ENCODE measurements at places on chromosomes 2 and 18.

- no peak for DNase-seq
Measured at GRCh38 chr2:130798472-130799218, 38.1 kb upstream of the ARHGEF4 start.

GRCh38 chr18:45783097-45784075, 42.1 kb upstream of the SIGLEC15 start:
- no peak for DNase-seq

DNA sequence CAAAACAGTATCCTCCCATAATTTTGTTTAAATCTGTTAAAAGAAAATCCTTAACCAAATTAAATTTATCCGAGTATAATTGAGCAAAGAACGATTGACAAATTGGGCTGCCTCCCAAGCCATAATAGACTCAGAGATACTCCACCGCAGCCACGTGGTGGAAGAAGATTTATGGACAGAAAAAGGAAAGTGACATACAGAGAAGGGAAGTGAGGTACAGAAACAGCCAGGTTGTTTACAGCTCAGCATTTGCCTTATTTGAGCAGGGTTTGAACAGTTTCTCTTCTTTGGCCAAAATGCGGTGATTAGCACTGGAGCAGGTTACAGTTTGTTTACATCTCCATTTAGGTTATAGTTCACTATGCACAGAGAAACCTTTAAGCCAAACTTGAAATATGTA, 60.8 kb downstream of the KYNU start:
- DNase-seq = no peak

- DNase-seq = no peak
Measured at GRCh38 chr2:105087273-105087672, 49.4 kb downstream of the MRPS9 start.

DNA sequence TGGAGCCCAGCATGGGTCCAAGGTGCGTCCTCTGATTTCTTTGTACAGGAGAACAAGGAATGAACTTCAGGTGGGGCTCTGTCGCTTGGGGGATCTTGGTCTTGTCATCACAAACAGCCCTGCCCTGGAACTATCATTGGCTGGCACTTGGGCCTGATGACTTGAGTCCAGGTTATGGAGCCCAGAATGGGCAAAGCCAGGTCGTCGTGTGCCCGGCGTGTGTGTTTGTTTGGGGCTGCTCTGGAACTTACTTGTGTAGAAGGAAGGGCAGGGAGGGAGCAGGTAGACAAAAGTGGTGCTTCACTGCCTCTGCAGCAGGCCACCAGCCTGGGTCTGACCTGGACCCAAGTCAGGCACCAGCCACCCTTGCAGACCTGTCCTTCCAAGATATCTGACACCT, 306.3 kb upstream of the HS6ST1 start:
- DNase-seq = no peak

DNA sequence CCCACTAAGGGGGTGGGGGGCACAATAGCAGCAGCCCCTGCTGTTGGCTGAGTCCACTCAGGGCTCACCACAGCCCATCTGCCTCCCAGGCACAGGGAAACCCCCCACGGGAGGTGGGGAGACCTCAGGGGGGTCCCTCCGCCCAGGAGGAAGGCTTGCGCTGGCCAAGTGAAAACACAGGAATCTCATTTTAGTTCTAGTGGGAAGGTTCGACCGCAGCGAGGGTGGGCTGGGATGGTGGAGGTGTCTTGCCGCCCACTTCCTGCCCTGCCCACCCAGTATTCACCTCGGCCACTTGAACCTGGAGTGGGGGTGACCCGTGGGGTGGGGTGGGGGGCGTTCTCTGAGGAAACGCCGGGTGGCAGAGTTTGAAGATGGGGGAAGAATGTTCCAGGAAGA, 6.9 kb upstream of the BOK start:
- DNase-seq = no peak

DNA sequence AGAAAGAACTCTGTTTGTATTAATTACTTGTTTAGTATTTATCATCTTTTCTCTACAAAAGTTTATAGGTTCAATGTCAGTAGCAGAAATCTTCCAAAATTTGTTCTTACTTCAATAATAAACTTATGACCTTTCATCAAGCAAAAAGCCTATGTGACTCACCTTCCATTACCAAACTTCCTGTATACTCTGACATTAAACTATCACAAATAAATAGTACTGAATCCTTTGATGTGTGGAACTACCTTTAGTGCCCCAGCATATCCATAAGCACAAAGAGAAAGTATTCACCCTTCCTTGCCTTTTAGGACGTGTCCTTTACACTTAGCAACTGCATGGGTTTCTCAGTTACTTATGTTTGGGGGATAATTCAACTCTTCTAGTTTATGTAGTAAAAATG, 166.0 kb downstream of the EHBP1 start:
- no peak for DNase-seq

DNA sequence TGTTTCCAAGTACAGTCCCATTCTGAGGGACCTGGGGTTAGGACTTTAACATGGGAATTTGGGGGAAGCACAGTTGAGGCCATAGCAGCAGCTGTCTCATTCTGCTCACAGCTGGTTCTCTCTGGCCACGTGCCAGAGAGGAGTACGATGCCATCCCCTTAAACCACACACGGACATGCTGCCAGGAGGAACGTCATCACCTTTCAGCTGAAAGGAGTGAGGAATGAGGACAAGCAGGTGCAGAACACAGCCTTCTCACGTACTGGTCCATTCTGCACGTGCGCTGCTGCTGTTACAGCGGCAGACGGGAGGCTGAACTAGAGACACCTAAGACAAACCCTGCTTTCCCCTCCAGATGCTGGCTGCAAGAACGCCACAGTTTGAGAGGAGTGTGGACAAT, 33.5 kb downstream of the ODC1 start:
- DNase-seq = no peak

DNA sequence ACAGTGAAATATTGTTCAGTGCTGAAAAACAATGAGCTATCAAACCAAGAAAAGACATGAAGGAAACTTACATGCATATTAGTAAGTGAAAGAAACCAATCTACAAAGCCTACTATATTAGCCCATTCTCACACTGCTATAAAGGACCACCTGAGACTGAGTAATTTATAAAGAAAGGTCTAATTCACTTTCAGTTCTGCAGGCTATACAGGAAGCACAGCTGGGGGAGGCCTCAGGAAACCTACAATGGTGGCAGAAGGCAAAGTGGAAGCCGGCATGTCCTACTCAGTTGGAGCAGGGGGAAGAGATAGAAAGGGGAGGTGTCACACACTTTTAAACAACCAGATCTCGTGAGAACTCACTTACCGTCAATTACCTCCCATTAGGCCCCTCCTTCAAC, 232.1 kb downstream of the TMX3 start:
- DNase-seq = no peak

- DNase-seq = no peak
Measured at GRCh38 chr2:111662039-111662770, 221.8 kb downstream of the ANAPC1 start.

GRCh38 chr2:129812071-129812470, 167.4 kb upstream of the RAB6C start:
- DNase-seq = no peak

GRCh38 chr2:54015798-54016699, 45.3 kb upstream of the PSME4 start:
- no peak for DNase-seq

GRCh38 chr2:194545978-194546377, 1111.0 kb upstream of the SLC39A10 start:
- DNase-seq = no peak

- DNase-seq = no peak
Measured at GRCh38 chr2:187504312-187504921, 49.8 kb downstream of the TFPI start.

DNA sequence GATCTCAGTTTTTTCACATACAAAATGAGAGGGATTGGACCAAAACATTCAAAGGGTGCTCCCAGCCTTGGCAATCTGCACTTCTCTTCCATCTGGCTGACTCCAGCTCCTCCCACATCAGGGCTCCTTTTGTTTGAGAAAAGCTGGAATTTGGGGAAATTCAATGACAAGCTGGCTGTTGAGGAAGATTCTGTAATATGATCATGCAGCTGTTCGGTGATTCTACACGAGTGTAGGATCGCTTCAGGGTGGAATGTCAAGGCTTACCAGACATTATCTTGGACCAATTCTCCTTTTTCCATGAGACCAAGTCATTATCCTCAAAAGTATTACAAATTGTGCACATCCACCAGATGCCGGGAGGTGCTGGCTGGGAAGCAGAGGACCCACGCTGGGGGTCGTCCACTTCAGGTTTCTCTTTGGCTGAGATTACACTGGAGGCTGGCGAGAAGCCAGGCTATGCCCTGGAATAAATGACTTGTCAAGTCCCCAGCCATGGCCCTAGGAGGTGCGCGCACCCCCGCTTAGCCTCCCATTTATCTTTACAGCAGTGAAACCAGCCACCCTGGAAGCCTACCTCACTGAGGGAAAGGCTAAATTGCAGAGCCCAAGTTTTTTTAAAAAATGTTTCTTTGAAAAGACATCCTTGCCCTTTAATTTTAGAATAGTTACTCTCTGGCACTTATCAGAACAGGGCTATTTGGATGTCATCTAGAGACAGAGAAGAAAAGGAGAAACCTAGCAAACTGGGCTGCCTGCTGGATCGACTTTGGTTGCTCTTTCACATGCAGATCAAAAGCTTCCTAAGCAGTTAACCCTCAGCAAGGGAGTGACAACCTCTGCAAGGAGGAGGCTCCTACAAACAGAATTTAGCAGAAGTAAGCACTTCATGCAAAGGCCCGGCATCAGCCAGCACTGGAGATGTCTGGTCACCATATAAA, 42.5 kb upstream of the LCLAT1 start:
- no peak for DNase-seq

GRCh38 chr18:31497836-31498573, at the start of gene DSG2:
TSS of gene DSG2 (plus strand) at chr18:31498177. CDS start at chr18:31498252, 75 bp downstream.
- no peak for DNase-seq

DNA sequence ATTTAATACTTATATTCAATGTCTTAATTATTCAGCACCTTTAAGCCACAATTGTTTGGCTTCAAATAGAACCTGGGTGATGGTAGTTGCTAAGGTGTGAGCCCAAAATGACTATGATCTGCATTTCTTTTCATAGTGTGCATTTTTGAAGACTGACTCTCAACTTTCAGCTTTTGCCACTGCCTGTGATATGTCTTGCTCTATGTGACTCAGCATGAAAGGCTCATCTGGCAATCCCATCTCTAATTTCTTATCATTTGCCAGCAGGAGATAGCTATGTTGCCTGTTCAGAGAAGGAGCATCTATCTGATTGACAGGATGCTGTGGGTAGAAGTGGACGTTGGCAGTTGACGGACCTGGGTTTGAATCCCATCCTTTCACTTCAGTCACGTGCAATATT, 34.5 kb upstream of the CCDC93 start:
- DNase-seq = no peak

- DNase-seq = no peak
Measured at GRCh38 chr2:23489471-23490322, 104.7 kb downstream of the KLHL29 start.

GRCh38 chr18:40875101-40875615, 1079.9 kb upstream of the PIK3C3 start:
- no peak for DNase-seq

DNA sequence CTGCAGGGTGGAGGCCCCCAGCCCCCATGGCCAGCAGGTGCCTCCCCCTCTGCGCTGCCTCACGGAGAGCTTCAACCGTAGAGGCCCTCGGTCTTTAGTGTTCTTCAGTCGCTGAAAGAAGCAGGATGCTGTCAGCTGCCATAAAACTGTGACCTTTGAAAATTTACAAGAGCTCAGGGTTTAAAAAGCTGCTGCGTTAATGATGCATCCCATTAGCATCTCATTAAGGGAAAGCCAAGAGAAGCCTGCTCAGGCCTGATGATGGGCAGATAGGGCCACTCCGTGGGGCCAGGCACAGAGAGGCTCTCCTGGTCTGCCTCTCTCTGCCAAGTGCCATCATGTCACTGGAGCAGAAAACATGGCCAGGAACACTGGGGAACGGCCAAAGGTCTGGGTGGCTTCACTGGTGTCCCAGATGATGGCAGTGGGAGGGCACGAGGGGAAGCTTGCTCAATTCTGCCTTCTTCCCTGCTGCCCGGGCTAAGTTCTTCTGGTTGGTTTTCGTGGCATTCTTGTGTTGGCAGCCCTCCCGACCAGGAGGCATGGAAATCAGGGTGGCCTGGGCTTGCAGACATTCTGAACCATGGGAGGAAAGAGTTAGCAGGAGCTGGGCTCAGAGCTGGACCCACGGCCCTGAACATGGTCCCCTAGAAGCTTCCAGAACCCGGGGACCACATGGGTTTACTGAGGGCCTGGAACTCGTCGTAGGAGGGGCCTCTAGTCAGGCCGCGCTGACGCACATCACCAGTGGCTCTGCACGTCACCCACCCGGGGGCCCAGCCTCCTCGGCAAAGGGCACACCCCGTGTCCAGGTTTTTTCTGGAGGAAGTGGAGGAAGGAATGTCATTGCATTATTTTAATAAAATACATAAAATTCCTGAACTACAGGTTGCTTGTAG, 250.7 kb downstream of the KLHL29 start:
- DNase-seq = no peak

DNA sequence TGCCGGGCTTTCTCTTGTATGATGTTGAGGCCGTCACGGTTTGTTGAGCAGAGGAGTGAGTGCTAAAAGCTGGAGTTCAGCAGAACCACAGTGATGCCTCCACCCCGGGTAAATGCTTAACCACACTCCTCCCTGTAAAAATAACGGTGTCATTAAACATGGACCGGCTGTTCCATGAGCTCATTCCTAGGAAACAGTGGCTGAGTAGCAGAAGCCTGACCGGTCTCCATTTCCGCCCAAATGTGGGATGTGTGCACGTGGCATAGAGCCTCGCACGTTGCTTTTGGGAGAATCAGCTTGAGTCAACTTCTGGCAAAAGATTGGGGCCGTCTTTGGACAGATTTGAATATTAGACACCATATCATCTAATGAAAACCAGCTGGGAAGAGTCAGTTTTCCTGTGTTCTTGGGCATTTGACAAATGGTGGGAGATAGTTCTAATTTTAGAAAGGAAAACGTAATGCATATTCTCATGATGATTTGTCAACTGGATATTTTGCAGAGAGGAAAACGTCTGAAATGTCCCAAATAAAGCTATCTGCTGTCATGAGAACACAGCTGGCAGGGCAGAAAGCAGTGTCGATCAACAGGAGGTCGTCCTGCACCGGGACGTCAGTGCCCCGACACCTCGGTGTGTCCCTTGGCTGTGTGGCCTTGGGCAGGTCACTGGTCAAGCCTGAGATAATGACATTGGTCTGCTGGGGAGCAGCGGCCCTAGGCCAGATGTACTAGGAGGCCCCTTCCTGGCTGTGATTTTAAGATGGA, 42.4 kb downstream of the LRRFIP1 start:
- no peak for DNase-seq

- no peak for DNase-seq
Measured at GRCh38 chr2:46723346-46723745, 192.3 kb downstream of the MCFD2 start.

DNA sequence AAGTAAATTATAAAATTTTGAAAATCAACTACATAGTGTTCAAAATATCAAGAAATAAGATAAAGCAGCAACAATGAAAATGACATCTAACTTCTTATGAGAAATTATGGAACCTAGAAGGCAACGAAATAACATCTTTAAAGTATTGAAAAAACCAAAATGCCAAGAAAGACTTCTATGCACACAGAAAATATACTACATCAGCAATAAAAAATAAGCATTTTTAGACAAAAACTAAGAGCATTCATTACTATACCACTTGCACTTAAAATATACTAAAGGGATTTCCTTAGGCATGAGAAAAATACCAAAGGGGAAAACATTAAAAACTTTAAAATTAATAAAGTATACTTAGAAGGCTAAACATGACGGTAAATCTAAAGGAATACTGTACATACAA, 556.3 kb downstream of the NUP35 start:
- no peak for DNase-seq

- DNase-seq = no peak
Measured at GRCh38 chr2:161352719-161353118, 44.5 kb downstream of the PSMD14 start.
